ENCODE measurements at places on chromosomes 3 and 15. TPM values are rescaled to one million over a fixed set of nuclear protein-coding genes. Genes with fewer than 3 reads are reported as not detected.

Gene NEO1
- total RNA-seq = 10.6 TPM

Gene COL6A5
- 0.16 TPM for total RNA-seq

Gene RBP2
- total RNA-seq = not detected

Gene FAM81A
- 1.2 TPM for total RNA-seq

Gene MASP1
- 1.6 TPM for total RNA-seq

Gene DOCK3
- total RNA-seq = 0.84 TPM

Gene CHAC1
- total RNA-seq = 31.8 TPM

Gene CCR2
- total RNA-seq = 0.48 TPM

Gene ACOX2
- 14.3 TPM for total RNA-seq

Gene PLS1
- total RNA-seq = 12.5 TPM

Gene CASR
- total RNA-seq = not detected

Gene PDHB
- total RNA-seq = 52.6 TPM

Gene WDR72
- total RNA-seq = 0.76 TPM

Gene ZNF445
- total RNA-seq = 5.8 TPM

Data from esophagus mucosa (tissue), 1 donor.